ENCODE measurements at places on chromosomes 1 and 21.

DNA sequence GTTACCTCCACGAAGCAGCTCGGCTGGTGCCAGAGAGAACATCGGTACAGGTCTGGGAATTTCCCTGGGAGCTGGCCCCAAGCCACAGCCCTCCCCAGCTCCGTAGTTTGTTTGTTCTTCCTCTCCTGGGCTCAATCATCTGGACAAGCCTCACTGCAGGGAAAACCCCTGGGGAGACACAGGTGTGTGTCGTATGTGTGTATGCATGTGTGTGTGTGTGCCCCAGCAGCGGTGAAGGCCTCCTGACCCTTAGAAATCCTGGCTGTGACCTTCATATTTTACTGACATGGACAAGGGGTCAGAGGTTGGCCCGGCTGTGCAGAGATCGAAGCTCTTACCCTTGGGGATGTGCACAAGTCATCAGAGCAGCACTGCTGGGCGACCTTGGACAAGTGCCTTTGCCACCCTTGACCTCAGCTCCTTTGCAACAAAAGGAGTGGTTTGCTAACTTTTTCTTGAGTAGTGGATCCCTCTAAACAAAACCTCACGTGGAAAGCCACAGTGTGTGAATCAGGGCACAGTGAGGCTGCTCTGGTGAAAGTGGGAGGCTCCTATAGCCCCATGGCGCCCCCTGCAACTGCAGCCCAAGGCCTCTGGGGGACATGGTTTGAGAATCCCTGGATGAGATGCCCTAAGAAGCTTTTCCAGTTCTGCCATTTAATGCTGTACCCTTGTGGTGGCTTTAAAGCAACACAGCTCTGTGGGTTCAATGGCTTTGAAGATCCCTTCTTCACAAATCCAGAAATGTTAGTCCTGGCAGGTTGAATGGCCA, 12.3 kb upstream of the IL22RA1 start:
- no peak for DNase-seq

DNA sequence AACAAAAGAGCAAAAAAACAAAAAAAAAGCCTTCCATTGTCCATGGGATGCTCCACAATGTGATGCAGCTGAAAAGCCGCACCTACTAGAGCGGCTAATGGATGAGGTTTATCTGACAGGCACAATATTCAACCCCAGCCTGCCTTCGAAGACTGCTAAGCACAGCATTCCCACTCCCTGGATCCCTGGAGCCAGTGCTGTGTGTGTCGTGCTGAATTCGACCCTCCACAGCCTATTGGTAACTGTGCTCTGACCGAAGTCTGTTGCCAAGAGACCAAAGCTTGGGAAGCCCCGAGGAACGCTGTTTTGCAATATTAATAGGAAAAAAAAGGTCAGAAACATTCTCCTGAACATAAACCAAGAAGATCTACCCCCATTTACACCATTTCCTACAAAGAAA, 57.2 kb upstream of the PUM1 start:
- DNase-seq = no peak

DNA sequence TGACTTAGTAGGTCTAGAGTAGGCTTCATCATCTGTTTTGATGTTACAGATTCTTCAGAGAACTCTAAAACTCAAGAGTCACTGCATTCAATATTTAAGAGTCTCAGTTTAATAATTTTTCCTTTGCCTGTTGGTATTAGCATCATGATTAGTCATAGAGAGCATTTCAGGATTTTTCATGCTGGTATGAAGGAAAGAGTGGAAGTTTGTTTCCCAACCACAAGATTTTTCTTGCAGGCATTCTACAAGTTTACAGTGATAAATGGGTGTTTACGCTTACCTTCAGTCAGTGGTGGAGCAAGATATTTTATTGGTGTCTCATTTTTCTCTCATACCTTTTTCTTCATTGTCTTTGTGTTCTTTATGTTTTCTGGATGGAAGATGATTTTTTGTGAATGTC, 58.4 kb upstream of the MYOCOS start:
- DNase-seq = no peak

GRCh38 chr1:119968068-119968492, 71.8 kb upstream of the ADAM30 start:
- DNase-seq = peak; percentile 15

GRCh38 chr1:160777486-160778089, 18.4 kb upstream of the LY9 start:
- no peak for DNase-seq

GRCh38 chr1:192522673-192523072, 52.9 kb upstream of the RGS1 start:
- no peak for DNase-seq

GRCh38 chr1:88935522-88936222, 44.3 kb upstream of the GTF2B start:
- no peak for DNase-seq

- no peak for DNase-seq
These were observed 485.3 kb upstream of the NFIA start for GRCh38 chr1:60596791-60597750.

- no peak for DNase-seq
These were observed 548 bp upstream of the CDC20 start for GRCh38 chr1:43358121-43358745.

Measured in H1 (cell line).